ENCODE measurements at places on chromosomes 13 and 19.

DNA sequence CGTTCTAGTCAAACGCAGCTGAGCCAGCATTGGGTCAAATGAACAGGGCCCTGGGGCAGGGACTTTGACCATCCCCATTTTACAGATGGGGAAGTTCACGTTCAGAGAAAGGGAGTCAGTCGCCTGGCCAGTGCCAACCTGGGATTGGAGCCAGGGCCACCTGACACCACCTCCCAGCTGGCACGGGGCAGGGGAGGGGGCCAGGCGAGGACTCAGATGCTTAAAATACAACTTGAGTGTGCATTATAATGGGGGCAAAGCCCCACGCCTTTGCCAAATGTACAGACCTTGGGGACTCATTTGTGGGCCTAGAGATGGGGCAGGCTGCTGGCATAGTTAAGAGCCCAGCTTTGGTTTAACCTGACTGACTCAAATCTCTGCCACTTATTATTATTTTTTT, 14.6 kb downstream of the PRR12 start:
- no peak for DNase-seq

DNA sequence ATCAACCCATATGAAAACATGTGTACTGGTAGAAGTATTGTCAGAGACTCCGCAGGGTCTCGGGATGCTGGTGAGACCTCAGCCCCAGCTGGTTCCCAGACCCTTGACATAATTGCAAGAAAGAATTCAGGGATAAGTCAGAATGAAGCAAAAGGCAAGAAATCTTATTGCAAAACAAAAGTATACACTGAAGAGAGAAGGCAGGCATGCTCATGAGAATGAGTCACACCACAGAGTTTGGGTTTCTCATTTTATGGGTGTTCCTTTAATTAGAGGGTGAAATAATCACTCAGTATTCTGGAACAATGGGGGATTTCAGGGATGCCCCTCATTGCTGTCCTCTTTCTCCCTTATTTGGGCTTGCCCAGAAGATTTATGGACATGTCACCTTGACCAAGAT, 1423.8 kb upstream of the MIR17HG start:
- DNase-seq = peak; percentile 18

DNA sequence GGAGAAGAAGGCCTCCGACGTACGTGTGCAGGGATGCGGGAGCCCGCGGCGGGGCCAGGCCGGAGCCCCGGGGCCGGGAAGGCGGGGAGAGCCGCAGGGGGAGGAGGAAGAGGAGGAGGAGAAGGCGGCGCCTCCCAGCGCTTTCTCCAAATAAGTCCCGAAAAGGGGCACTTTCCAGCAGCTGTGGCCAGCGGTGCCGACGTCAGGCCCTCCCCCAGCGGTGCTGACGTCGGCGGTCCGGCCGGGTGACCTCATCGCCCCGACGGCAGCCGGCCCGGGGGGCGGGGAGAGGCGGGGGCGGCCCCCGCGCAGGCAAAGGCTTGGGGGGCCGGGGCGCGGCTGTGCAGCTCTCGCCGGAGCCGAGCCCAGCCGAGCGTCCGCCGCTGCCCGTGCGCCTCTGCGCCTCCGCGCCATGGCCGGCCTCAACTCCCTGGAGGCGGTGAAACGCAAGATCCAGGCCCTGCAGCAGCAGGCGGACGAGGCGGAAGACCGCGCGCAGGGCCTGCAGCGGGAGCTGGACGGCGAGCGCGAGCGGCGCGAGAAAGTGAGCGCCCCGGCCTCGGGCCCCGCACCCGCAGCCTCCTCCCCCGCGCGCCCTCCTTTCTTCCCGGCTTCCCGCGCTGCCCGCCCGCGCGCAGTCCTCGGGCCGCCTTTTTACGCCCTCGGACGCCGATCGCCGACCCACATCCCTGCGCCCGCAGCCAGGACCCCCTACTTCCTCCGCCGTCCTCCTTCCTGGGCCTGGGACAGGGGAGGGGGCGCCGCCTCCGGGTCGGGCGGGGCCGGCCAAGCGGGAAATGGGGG, at the start of gene TPM4:
TPM4 (plus strand) TSS at position 342 of the 804 bp plus-strand sequence; CDS start at position 413, 71 bp downstream.
- DNase-seq = peak; percentile 98

GRCh38 chr19:12801466-12802266, at the start of the genes PRDX2 and THSD8:
Gene PRDX2, minus strand, starts transcription at chr19:12801800. Its CDS starts 539 bp downstream, at chr19:12801261.
Gene THSD8, plus strand, starts transcription at chr19:12802069. Its CDS starts 3 bp downstream, at chr19:12802072.
- DNase-seq = peak; percentile 69

GRCh38 chr19:7440188-7440975, 48.5 kb downstream of the PEX11G start:
- no peak for DNase-seq

- DNase-seq = no peak
Observed at GRCh38 chr19:6664916-6665315, 5.0 kb downstream of the TNFSF14 start.

GRCh38 chr13:64958106-64958505, 2272.0 kb downstream of the PCDH9 start:
- no peak for DNase-seq

- DNase-seq = peak; percentile 94
Observed at GRCh38 chr19:13079542-13079986, 23.1 kb downstream of the LYL1 start.

DNA sequence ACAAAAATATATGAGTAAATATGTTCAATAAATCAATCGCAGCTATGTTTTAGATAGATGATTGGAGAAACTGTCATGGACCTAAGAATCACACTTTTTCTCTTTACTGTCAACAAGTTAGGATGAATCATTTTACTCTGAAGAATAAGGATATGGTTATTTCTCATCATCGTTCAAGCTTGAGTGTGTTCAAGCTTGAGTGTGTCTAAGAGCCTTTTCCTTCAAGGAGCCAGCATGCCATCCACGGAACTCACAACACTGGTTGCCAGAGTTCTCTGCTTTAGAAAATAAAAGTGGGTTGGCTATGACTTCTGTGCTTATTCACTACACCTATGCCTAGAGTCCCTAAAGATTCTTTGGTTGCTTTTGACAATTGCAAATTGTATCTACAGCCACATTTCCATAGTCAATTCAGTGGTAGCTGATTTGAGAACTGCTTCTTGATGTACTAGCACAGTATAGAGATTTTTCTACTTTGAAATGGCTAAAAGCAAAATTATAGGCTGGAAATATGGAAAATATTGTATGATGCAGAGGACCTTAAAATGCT, 58.1 kb upstream of the SCEL start:
- no peak for DNase-seq

DNA sequence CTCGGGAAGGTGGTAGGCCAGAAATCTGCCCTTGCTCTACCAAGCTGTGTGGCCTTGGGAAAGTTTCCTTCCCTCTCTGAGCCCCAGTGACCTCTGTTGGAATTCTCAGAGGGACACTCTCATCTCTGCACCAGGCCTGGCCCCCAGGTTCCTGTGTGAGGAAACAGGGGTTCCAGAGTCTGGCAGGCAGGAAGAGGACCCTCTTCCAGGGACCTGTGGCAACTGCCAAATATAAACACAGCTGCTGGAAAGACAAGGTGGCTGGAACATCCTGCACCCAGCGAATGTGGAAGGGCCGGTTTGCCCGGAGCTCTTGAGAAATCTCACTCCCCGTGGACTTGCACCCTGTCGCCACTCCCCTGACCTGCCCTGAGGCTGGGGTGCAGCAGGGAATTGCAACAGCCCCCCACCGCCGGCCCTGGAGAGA, 52.8 kb downstream of the GADD45B start:
- DNase-seq = no peak

DNA sequence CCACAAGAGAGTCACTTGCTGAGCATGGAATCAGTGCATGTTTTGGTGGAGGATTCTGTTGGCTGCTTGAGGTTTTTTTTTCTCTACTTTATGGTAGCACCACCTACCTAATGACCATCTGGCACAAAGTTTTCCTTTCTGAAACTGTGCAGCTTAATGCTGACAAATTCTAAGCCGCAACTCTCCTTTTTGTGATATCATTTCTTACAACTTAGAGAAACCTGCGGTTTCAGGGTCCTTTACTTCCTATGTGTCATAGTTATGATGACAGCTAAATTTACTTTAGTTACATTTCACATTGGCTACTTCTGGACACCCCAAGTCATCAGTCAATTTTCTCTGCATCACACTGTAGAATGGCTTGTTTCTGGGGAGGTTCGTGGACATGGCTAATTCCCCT, 115.4 kb upstream of the TMTC4 start:
- peak; percentile 9 for DNase-seq

DNA sequence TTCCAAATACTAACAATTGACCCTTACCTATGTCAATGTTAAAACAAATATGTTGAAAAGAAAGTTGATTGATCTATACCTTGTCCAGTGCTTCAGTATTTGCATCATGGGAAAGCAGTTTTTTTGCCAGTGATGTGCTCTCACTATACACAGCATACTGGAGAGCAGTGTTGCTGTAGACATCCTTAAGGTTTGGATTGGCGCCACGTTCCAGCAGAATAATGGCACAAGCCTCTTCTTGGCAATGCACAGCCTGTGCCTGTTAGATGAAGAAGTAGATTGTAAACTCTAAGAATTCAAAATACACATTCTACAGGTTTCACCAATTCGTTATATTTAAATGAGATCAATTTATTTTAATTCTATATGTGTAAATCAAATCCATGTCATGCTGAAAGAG, 43.9 kb upstream of the C1QTNF9B start:
- DNase-seq = no peak

DNA sequence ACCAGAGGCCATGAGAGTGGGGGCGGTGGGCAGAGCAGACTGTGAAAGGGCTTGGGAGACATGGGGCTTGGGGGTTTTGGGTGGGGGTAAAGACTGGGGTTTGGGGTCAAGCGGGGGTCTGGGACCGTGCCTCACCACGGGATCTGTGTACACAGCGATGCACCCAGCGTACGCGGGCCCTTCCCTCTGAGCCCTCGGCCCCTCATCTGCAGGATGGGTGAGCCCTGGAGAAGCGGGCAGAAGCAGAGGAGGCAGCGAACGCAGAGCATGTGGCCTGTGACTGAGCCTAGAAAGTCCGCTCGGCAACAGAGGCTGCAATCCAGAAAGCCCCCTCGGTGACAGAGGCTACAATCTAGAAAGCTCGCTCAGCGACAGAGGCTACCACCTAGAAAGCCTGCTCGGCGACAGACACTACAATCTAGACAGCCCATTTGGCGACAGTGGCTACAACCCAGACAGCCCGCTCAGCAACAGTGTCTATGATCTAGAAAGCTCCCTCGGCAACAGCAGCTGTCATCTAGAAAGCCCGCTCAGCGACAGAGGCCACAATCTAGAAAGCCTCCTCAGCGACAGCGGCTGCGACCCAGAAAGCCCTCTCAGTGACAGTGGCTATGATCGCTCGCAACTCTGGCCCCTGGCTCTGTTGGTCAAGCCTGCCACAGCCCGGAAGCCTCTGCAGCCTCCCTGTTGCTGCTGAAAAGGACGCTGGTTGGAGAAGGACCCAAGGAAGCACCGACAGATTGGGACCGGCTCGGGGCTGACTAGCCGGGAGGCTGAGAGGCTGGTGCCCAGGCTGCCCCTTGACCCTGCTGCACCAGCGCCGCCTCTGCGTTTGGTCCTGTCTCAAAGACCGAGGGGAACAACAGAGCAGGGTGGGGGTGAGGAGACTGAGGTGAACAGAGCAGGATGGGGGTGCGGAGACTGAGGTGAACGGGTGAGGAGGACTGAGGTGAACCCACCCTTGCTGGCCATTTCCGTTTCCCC, 68.6 kb downstream of the SPACA7 start:
- DNase-seq = no peak

GRCh38 chr19:12994701-12995595, at the start of gene NFIX:
Gene NFIX, plus strand, starts transcription at chr19:12995475. Its CDS starts 363 bp downstream, at chr19:12995838.
- peak; percentile 74 for DNase-seq

GRCh38 chr19:2608602-2608922, 93.9 kb downstream of the GNG7 start:
- no peak for DNase-seq

- no peak for DNase-seq
Observed at GRCh38 chr19:45553464-45553863, 31.1 kb downstream of the OPA3 start.

DNA sequence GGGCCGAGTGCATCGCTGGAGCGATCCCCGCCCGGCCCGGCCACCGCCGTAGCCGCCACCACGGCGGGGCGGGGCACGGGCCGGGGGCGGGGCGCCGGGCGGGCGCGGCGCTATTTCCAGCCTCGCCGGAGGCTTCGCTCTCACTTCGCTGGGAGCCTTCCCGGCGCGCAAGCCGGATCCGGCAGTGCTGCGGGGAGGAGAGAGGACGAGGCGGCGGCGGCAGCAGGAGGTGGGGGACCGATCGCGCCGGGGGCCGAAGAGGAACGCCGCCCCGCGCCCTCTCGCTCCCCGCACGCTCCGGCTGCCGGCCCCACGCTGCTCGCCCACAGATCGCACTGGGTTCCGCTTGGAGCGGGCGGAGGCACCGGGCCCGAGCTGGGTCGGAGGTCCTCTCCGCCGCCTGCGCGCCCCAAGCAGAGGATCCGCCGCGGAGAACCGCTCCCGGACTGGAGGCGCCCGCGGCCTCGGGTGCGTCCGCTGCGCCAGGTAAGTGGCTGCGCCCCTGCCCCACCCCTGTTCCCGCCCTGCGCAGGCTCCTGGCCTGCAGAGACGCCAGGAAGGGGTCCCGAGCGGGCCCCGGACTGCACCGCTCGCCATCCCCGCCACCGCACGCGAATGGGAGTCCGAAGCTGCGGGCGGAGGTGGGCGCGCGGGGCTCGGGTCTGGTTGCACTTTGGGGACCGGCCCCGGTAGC, at the start of gene CHST8:
CHST8 (plus strand) TSS at position 143 of the 694 bp plus-strand sequence. CDS start 67,309 bp downstream, outside the sequence.
- peak; percentile 29 for DNase-seq

- DNase-seq = no peak
Observed at GRCh38 chr13:114141261-114141996, 9.0 kb upstream of the RASA3 start.

DNA sequence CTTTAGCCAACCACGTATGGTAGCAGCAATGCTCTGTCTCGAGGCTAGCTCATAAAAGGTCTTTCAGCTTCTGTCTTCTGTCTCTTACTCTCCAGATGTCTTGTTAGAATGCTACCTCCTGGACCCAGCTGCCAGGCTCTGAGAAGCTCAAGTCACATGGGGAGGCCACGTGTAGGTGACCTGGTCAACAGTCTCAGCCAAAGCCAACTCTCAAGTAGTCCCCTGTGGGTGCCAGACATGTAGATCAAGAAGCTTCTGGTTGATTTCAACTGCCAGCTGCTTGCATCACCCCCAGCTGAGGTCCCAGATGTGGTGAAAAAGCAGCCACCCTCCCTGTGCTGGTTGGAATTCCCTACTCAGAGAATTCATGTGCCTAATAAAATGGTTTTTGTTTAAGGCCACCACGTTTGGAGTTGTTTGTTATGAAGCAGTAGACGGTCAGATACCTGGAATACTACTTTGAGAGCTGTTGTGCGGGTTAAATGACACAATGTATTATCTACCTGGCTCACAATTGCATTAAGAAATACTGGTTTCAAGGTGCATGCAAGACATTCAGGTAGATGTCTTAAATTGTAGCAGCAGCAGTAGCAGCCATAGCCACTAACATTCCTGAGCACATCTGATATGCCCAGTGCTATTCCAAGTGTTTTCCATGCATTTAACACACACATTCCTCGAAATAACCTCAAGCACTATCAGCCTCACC, 131.0 kb upstream of the RFC3 start:
- DNase-seq = no peak

- DNase-seq = peak; percentile 47
Observed at GRCh38 chr19:31316201-31316951, 32.9 kb downstream of the TSHZ3 start.
